CD4-positive, alpha-beta T cell treated with Interleukin-15 for 1 hour (primary cell): ENCODE measurements at places on chromosomes 5 and 9.

DNA sequence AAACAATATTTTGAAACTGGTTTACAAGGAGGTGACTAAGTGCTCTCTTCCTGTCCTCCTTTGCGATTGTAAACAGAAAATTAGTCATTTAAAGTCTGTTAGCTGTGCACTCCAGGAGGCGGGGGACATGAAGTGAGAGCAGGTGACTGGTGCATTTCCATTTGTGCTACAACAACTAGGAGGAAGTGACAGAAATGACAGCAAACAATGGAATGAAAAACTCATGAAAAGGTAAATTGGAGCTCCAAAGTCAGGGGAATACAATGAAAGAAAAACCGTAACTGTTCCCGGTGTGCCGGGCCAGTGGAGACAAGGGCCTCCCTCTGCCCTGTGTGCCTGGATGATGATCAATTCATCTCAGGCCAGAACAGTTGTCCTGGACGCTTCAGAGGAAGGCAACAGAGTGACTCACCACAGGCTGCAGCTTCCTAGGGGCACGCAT lies 439.9 kb downstream of the GADD45G start:
- DNase-seq: no peak

GRCh38 chr9:78578072-78578471 lies 281.1 kb downstream of the PSAT1 start:
- DNase-seq: no peak

- no peak for DNase-seq
Observed at GRCh38 chr5:125236981-125237380, 490.5 kb upstream of the ZNF608 start.

DNA sequence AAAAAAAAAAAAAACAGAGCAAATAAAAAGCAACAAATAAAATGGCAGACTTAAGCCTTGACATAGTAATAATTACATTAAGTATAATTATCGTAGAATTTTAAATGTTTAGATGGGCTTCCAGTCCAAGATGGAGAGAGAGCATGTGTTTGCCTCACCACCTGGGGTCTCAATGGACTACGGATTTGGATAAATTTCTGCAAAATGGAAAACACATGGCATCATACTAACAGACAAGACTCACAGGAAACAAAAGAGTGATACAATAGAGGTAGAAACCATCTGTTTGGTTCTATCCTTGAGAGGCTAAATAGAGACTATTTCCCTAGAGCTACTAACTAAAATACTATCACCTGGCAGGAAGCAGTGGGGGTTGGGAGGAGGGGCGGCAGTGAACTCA lies 144.3 kb downstream of the MUSK start:
- no peak for DNase-seq

DNA sequence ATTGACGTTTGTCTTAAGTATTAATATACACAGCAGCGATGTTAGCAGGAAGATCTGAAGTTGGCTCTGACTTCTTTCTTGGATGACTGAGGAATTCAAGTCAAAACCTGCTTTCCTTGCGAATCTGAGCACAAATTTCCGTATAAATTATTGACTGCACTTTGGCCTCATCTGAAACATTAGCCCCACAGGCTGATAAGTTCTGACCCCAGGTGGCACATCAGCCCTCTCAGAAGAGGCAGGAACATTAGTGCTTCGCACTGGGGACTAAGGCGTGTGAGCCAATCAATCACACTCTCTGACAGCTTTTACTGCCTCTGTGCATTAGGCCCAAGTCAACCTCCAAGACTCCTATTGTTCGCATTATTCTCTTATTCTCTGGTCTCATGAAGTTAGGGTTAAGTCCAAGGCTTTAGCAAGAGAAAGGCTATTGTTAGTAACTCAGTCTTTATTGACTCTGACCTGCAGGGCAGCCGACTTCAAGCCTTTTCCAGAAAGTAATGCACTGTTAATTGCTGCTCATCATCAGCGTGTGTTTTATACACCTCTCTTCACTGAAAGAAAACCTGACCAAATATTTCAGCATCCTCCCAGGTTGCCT lies 84.2 kb downstream of the ZNF608 start:
- DNase-seq: no peak

DNA sequence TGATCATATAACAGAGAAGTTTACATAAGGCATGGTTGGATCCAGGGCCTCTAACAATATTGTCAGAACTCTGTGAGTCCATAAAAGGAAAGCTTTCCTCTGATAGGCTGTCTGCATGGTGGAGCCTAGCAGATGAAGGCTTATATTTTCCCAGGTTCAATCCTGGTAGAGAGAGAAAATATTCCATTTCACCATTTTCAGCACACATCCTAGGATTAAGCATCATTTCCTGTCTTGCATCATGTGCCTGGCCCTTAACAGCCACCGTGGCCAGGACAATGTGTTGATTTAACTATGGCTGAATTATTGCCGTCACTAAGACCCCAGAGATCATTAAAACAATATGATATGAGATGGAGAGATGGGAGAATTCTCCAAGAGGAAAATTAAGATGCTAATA lies 90.9 kb upstream of the GRIA1 start:
- no peak for DNase-seq

- no peak for DNase-seq
Observed at GRCh38 chr9:97411440-97411788, 482 bp upstream of the TDRD7 start.

DNA sequence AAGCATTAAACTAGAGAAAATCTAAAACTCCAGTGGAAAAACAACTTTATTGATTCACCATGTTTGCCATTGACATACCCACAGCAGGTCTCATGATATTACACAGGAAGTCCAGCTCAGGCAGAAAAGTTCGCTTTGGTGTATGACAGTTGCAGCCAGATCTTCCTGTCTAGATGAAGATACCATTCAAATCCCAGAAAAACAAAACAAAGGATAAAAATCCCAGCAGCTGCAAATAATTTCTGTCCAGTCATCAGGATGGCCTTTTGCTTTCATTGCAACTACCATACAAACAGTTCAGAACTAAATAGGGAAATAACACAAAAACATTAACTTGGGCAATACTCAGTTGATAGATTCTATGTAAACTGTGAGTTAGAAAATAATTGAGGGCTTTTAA lies 136.0 kb upstream of the NREP start:
- DNase-seq: no peak

DNA sequence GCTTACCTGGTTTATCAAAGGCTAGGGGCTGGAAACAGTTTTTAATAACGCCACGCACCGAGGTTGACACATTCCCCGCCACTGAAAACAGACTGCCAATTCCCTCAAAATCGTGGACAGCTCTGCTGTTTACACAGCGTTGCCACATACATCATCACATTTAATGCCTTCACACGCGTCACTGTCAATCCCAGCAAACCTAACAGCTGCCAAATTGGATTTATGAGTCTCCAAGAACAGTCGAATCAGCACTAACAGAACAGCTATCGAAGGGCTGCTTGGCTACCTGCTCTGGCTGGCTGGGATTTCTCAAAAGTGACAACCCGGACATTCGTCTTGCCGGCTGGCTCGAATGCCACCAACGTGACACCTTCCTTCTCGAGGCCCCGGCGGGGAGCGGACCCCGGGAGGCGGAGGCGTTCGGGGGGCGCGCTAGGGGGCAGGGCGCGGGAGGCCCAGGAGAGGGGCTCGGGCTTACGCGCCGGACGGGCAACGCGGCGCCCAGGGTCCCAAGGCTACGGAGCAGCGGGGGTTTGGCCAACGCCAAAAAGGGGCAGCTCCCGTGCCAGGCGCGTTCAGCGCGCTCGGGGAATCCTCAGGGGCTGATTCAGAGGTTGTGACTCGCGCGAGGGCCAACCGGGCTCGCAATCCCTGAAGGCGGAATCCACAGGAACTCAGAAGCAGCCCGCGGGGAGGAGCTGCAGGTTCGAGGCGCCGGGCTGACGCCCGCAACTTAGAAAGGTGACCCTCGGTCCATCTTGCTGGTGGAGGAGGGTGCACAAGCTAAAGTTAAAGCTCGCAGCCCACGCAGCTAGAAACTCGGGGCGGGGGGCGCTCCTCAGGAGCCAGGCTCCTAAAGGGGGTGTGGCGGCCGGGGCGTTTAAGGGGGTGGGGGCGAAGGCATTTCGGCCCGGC lies 1.2 kb downstream of the CDC14B start:
- DNase-seq: no peak

GRCh38 chr5:173468821-173469251 lies 140.6 kb upstream of the STC2 start:
- DNase-seq: no peak

DNA sequence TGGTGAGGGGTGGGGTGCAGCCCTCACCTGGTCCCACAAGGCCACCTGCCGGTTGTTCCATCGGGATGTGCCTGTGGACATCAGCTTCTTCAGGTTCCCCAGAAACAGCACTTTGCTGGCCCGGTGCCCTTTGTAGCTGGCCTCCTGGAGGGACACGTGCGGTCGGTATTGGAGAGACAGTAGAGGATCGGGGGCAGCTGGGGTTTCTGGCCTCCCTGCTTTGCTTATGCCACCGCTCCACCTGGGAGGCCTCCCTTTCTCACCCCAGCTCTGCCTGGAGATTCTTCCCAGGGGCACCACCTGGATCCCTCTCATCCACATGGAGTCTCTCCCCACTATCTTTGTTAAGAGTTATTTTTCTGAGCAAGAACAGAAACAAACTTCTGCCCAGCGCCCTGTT lies 13.1 kb upstream of the TRIM14 start:
- no peak for DNase-seq
